Foreskin melanocyte (primary cell): ENCODE measurements at places on chromosomes 4 and X.
A peak's percentile ranks its signal among the peaks of the same experiment; 100 is the strongest.

DNA sequence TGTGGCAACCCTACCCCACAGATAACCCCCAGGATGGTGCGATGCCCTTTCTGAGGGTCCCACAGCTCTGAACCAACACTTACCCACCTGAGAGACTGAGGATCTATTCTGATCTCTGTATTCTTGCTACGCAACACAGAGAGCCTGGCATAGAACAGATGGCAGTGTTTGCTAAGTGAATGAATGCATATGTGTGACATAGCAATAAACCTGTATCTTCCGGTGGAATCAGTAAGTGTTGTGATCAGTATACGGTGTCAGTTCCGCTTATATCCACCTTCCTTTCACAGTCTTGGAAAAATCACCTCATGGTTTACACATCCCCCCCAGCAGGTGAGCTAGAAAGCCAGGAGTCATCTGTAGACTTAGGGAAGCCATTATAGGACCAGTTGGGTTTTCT, 5.9 kb upstream of the HSD17B10 start:
- DNase-seq, result no peak

DNA sequence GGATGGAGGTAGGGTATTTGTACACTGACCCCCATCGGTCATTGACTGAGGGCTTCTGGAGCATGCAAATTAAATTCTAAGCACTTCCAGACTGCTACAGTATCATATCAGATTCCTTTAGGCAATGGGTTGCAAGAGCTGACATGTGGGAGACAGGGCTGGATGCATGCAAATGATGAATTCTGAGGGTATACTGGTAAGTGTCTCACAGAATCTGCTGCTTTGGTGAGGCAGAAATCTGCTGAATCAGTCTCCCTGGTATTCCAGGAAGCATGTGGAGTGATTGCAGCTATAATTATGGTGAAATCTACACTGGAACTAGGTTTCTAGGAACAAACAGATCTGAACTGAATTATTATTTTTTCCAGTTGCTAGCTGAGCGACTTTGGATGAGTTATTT, 684.9 kb upstream of the MAGEB2 start:
- no peak for DNase-seq

DNA sequence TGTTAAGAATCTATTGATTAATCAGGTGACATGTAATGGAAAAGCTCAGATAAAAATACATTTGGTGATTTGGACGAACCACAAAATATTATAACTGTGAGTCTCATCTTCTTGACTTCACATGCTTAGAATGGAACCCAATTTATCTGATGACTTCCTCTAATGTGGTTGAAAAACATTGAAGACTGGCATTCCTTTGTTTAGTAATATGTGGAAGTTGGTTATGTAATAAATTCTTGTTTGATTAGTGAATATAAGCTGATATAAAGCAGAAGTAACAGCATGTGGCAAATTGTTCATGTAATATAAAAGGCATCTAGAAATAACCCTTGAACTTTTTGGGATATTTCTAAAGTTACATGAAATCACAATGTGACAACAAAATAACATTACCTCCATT, 9.7 kb downstream of the GIMD1 start:
- no peak for DNase-seq

GRCh38 chr4:6205567-6205931, 5.2 kb upstream of the JAKMIP1 start:
- DNase-seq, result no peak

DNA sequence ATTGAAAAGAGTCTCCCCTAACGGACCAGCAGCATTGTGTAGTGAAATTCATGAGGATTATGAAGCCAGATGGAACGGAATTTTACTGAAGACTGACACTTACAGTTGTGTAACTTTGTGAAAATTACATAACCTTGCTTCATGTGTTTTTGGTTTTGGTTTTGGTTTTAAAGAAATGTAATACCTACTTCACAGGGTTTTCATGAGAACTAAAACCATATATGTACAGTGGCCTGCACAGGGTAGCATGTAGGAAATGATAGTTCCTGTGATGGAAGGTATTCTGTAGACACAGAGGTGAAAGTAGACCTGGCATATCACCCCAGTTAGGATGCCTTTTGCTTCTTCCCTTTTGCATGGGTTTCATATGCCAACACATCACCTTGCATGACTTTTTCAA, 247.0 kb downstream of the BANK1 start:
- no peak for DNase-seq

GRCh38 chr4:62670514-62670913, 1470.4 kb downstream of the ADGRL3 start:
- DNase-seq, result no peak

DNA sequence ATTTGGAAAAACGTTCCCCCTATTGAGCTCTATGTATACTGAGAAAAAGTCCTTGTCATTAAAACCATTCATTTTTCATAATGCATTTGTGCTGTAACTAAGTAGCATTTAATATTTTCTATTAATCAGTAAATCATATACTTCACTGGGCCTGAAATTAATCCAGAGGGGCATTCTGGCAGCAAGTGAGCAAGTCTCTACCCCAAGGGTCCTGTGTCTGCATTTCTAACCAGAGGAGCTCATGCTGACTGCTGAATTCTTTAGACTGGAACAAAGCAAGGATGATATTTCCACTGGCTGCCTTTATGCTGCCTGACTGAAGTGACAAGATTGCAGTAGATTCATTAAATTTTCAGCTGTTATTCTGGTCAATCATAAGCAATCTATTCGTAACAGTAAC, 246.5 kb downstream of the SLITRK2 start:
- no peak for DNase-seq

DNA sequence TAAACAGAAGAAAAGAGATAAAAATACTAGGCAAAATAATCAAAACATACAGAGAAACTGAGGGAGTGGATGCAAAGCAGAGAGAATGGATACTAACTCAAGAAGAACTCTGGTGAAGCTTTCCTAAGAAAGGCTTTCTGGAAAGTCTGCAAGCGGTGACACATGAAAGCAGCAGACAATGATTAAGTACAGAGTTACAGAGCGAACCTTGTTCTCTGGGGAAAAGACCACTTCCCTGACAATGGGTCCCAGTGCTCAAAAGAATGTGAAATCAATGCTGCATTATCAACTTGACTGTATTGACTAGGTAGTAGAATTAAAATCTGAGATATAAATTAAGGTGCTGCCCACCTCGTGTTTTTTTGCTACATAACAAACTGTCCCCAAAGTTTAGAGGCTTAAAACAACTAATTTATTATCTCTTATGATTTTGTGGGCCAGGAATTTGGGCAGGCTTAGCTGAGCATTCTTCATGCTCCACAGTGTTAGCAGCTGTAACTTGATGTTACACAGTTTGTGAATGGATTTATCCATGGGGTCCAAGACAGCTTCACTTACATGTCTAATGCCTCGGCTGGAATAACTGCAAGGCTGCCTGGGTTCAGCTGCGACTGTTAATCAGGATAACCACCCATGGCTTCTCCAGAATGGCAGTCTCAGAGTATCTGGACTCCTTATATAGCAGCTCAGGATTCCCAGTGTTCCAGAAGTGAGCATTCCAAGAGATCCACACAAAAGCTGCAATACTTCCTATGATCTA, 106.9 kb upstream of the INPP4B start:
- peak; percentile 31 for DNase-seq

- no peak for DNase-seq
These were observed 173.8 kb upstream of the DCAF12L2 start for GRCh38 chrX:126339928-126340327.

- DNase-seq, result peak; percentile 35
These were observed 17.5 kb downstream of the PALLD start for GRCh38 chr4:168514249-168514852.

DNA sequence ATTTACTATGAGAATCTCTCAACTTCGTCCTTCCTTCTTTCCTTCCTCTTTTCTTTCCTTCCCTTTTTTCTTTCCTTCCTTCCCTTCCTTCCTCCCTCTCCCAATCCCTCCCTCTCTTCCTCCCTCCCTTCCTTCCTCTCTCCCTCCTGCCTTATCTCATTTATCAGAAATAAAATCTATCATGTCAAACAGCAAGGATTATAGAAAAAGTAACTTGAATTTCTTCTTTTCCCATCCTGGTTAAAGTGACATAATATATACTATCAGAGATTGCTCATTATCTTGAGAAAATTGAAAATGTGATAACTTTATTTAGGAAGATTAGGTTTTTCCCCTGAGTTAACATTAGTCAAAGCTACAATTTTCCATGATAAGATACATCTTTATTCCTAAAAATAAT, 5.6 kb downstream of the TIGD4 start:
- no peak for DNase-seq

DNA sequence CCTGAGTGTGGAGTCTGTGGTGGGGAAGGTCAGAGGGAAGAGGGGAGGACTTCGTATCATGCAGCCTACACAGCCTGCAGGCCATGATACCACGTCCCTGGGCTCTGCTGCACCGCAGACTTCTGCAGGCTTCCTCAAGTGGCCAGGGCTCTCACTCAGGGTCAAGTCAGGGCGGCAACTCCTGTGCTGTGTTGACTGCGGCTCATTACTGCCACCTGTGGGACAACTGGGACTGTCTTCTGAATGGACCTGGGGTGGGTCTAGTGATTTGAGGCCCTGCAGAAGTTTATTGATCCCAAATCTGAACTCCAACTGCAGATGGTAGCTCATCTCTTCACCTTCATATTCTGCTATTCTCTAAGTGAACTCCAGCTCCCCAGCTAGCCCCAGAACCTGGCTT, 167.1 kb downstream of the NSUN7 start:
- DNase-seq, result no peak

DNA sequence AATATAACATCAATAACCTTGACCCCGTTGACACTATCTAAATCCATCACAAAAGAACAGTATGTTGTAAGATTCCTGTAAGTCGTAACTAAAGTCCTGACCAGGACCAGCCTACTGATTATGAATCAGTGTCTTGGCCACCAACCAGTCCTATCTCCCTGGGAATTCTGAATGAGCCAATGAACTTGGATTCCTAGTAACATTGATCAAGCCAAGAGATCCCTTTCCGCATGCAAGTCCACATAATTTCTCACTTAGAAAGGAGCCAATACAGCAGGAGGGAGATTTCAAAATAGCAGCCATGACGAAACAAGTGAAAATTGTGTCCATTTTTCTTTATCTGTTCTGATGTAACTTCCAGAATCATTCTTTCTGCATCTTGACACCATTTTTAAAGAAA, 9.5 kb downstream of the XPNPEP2 start:
- DNase-seq, result no peak

DNA sequence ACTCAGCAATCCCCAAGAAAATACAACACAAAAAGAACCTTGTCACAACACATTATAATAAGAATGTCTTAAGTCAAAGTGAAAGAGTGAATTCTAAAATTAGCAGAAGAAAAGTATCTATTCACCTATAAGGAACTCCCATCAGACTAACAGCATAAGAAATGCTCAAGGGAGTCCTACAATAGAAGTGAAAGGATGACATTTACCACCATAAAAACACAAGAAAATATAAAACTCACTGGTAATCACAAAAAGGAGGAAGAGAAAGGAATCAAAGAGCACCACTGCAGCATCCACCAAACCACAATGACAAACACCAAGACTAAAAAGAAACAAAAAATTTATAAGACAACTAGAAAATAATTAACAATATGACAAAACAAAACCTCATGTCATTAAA, 257.0 kb upstream of the AGTR2 start:
- no peak for DNase-seq

GRCh38 chrX:48489892-48490291, 13.9 kb downstream of the FTSJ1 start:
- DNase-seq, result no peak

- peak; percentile 89 for DNase-seq
These were observed 203.0 kb downstream of the MAML3 start for GRCh38 chr4:139951021-139951420.

- no peak for DNase-seq
These were observed 10.4 kb upstream of the CLCN4 start for GRCh38 chrX:10146346-10146745.
